ENCODE measurements at places on chromosomes 1 and 21. TPM values are rescaled to one million over a fixed set of nuclear protein-coding genes. Genes with fewer than 3 reads are reported as not detected.

C1QTNF12 gene
- not detected for total RNA-seq

DNA sequence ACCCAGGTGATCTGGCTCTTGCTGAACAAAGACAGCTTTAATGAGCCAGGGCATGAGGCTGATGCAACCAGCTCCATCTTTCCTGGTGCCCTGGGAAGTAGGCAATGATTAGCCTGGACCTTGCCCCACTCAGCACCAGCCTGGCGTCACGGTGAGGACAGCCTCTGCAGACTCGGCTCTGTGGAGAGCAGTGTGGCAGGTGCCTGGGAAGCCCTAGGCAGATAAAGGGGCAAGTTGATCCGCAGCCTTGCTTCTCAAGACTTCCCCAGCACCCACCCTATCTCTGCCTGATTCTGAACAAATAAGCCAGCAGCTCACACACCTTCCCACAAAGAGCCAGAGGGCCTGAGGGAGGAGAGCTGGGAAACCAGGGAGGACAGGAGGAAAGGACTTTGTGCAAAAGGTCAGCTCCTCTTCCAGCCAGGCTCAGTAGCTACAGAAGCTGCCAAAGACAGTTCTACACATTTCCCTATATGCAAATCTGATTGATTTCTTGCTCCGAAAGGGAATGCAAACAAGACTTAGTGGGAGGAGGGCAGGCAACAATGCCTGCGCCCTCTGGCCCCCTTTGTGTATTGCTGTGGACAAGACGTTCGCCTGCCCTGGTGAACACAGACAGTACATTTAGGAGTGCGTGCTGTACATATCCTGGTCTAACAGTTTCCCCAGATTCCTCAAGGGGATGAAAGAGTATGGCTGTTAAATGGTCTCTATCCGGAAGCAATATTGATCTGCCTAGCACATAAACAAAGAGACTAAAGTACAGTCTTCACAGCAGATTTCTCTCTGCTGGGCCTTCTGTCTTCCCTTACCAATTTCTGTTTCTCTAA lies 63.8 kb downstream of the BCAR3 start:
- H3K4me1 ChIP-seq, result peaks cover 57% of the 10 kb centered on the region
- no peak for DNase-seq
- no peaks in the 10 kb centered on the region for H3K36me3 ChIP-seq
- H3K4me3 ChIP-seq, result no peak overlapping the region
- H3K27me3 ChIP-seq, result no peaks in the 10 kb centered on the region
- H3K27ac ChIP-seq, result peak overlapping the region; percentile 71

ZFP69 gene
- 5.6 TPM for total RNA-seq

GRCh38 chr1:234925440-234926263 lies 203.0 kb downstream of the TOMM20 start:
- no peak for DNase-seq
- no peaks in the 10 kb centered on the region for H3K27me3 ChIP-seq
- H3K27ac ChIP-seq, result peak overlapping the region; percentile 65
- H3K36me3 ChIP-seq, result no peaks in the 10 kb centered on the region

DNA sequence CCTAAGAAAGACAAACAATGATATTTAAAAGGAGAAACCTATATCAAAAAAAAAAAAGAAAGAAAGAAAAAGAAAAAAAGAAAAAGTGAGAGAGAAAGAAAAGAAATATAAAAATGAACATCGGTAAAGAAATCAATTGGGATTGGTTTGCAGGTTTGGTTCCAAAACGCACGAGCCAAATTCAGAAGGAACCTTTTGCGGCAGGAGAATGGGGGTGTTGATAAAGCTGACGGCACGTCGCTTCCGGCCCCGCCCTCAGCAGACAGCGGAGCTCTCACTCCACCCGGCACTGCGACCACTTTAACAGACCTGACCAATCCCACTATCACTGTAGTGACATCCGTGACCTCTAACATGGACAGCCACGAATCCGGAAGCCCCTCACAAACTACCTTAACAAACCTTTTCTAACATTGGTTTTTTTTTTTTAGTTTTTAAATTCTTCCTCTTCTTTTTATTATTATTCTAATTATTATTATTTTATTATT lies 11.7 kb downstream of the LHX9 start:
- H3K27ac ChIP-seq, result no peak overlapping the region
- H3K4me1 ChIP-seq, result no peaks in the 10 kb centered on the region
- no peak overlapping the region for H3K4me3 ChIP-seq
- H3K27me3 ChIP-seq, result peaks cover 77% of the 10 kb centered on the region
- DNase-seq, result no peak

- no peaks in the 10 kb centered on the region for H3K36me3 ChIP-seq
- H3K4me3 ChIP-seq, result no peak overlapping the region
- peaks cover 26% of the 10 kb centered on the region for H3K4me1 ChIP-seq
- DNase-seq, result no peak
- no peaks in the 10 kb centered on the region for H3K27me3 ChIP-seq
- peak overlapping the region; percentile 18 for H3K27ac ChIP-seq
Measured at GRCh38 chr1:23639460-23640095, 52.0 kb upstream of the RPL11 start.

DNA sequence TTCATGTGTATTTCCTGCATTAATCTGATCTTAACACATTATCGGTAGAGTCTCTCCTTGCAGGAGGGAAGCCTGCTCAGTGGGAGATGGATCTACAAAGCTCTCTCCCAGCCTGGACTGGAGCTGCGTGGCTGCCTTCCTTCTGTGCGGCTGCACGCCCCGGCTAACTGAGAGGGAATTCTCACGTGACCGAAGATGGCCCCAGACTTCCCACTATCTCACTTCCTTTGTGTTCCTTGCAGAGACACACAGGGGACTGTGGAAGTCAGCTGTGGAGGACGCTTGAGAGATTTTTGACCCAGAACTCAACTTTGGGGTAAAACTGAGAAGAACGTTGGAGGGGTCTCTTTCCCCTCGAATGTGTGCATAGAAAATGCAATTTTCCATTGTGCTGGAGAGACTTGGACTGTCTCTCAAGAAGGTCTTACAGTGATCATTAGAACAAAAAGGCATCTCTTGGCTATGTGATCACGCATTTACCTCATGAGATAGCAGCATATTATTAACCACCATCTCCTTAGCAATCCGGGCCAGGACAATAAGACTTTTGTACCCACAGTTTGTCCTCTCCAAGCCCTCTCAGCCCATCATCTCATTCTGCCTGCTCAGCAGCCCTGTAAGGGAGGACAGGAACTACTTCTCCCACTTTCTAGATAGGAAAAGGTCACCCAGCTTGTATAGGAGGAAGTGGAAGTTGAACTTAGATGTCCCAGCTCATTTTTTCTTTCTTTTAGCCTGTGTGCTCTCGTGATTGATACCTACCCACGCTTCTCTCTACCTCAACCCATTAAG lies 49.3 kb upstream of the TARBP1 start:
- peaks cover 71% of the 10 kb centered on the region for H3K4me1 ChIP-seq
- peak overlapping the region; percentile 99 for H3K27ac ChIP-seq
- no peaks in the 10 kb centered on the region for H3K27me3 ChIP-seq
- no peaks in the 10 kb centered on the region for H3K36me3 ChIP-seq

GRCh38 chr1:236143104-236143948 lies 987 bp downstream of the GPR137B start:
- peaks cover 44% of the 10 kb centered on the region for H3K4me1 ChIP-seq
- no peak for DNase-seq

ZBTB21 gene
- total RNA-seq, result 15.1 TPM

GRCh38 chr1:156618853-156619581 lies at the start of gene HAPLN2:
TSS of gene HAPLN2 (plus strand) at chr1:156619415. CDS start at chr1:156623491, 4,076 bp downstream.
- DNase-seq, result no peak
- no peak within 1 kb of the TSS for H3K4me3 ChIP-seq
- peaks cover 21% of the 10 kb centered on the region for H3K4me1 ChIP-seq
- H3K36me3 ChIP-seq, result no peaks in the 10 kb centered on the region
- H3K27me3 ChIP-seq, result peaks cover 5% of the 10 kb centered on the region

GRCh38 chr1:35762141-35762540 lies 7.6 kb downstream of the CLSPN start:
- H3K4me1 ChIP-seq, result no peaks in the 10 kb centered on the region
- no peak overlapping the region for H3K27ac ChIP-seq
- H3K27me3 ChIP-seq, result no peaks in the 10 kb centered on the region
- H3K36me3 ChIP-seq, result no peaks in the 10 kb centered on the region
- H3K4me3 ChIP-seq, result no peak overlapping the region

DNA sequence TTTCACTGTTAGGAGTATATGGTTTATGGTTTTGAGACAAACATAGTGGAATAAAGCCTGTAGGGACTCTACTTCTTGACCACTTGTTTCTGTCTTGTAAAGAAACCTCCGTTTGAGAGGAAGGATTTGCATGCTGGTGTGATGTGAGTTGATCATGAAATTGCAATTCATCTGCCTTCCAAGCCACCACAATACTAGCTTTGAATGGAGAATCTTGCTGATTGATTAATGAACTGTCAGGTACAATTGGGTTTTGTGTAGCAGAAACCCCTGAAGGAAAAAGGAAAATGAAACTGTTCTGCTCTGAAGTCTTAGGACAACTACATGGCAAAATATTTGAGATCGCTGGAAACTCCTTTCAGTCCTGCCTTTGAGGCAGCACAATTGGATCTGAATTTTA lies 90.7 kb downstream of the VPS13D start:
- H3K4me3 ChIP-seq, result no peak overlapping the region
- H3K27me3 ChIP-seq, result no peaks in the 10 kb centered on the region
- H3K27ac ChIP-seq, result peak overlapping the region; percentile 14
- peaks cover 96% of the 10 kb centered on the region for H3K36me3 ChIP-seq
- no peak for DNase-seq

DNA sequence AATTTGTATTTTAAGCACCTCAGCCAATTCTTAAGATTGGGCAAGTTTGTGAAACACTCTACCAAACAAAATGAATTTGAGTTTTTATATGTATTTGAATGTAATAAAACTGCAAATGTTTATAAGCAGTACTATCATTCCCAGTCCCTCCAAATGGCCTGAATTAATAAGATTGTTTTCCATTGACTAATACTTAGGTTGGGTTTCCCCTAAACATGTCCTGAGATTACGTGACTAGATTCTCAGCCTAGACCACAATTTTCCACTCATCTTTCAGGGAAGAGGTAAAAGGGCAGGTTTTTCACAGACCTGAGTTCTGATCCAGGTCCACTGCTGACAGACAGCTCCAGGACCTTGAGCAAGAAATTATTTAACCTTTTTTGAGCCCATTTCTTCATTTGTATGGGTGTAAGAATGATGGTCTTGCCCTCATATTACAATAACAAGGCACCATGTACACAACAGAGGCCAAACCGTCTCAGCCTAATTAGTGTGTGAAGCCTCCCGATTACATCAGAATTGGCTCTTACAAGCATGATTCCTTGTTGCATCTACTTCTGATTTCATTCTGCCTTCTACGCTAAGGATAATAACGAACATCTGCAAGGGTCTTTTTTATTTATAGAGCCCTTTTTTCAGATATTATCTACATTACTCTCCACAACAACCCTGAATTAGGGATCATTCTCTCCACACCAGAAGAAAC lies 51.2 kb downstream of the BEND5 start:
- no peak for DNase-seq
- no peak overlapping the region for H3K27ac ChIP-seq
- no peaks in the 10 kb centered on the region for H3K4me1 ChIP-seq
